HEK293T (cell line): ENCODE measurements at places on chromosomes 16 and 17.

DNA sequence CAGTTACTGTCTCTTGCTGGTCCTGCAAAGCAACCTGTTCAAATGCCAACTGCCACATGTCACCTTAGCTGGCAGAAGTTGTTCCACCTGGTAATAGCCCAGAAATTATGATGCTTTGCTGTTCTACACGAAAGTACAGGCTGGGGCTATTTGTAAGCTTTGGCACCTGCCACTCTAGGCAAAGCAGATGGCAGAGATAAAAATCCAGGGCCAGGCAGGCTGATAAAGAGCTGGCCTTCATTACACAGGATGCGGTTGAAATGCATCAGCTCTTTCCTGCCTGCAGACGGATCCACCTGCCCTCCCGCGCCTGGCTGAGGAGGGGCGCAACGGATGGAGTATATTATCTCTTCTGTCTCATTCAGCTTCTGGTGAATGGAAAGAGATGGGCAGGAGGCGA is 29.3 kb upstream of the KDM8 start:
- no peak for DNase-seq

DNA sequence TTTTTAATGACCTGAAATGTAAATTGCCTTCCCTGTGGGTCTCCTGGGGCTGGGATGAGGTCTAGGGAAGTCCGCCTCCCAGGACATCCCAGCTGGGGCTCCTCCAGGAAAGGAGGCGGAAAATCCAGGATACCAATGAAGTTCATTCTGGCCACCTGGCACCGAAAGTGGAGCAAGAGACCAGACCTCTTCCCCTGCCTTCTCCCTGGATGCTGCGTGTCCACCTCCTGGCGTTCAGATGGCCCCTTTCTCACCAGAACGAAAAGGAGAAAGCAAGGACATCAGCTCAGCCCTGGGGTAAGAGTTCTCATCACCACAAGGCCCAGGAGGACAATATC is 20.4 kb downstream of the RBFOX3 start:
- DNase-seq: no peak

DNA sequence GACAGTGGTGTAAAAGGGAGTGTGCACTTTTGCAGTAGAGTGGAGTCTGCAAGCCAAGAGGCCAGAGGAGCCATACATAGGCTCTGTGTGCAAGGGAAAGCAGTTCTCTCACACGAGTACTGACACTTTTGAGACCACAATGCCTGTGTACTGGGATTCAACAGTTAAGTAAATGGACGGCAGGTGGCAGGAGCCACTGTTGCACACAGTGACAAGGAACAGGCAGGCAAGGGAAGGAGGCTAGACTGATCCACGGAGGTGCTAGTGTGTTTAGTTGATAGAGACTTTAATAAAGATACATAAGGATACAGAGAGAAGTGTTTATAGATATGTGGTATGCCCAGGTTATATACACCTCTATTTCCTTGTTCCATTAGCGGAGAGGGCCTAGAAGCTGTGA is 67.0 kb downstream of the MPRIP start:
- DNase-seq: no peak

- DNase-seq: no peak
Measured at GRCh38 chr17:1755252-1755826, 6.5 kb upstream of the SERPINF1 start.

DNA sequence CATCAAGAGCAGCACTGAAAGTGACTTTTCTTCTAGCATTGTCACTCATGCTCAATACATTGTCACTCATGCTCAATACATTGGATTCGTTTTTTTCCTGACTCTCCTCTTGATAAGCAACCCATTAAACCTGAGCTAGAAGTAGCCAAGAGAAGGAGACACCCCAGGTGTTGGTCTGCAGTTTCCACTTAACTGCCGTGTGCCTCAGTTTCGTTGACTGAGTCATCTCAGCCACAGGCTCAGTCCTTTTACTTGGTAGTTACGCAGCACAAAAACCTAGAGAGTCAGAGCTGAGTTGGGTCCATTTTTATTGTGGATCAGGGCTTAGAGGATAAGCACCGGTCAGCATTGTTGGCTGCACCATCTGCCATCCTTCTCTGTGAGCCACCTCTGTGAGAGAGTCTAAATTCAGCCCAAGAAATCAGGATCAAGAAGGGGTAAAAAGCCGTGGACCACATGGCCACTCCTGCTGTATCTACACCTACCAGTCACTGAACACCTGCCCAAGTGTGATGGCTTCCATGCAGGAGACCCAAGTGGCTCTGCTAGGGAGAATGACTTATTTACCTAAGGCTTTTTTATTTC is 11.3 kb downstream of the GINS2 start:
- no peak for DNase-seq

DNA sequence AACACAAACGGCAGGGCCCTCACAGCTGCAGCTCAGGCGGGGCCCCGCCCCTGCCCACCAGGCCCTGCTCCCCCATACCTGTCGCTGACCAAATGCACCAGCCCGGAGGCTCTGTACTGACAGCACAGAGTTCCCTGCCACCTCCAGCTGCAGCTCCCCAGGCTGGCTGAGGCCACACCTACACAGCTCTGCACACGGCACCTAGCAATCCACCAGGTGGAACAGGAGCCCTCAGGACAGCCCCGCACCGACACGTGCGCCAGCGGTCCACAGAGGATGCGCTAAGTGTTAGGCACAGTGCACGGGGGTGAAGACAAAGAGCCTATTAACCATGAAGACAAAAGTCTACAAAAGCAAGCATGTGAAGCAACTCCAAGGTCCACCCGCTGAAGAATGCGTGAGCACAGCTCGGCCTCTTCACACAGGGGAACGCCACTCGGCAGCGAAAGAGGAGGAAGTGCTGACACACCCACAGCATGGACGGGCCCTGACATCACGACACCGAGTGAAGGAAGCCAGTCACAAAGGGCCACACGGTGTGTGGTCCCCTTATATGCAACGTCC is 5.4 kb downstream of the ZCCHC14 start:
- DNase-seq: no peak

GRCh38 chr16:17321824-17322223 is 148.9 kb downstream of the XYLT1 start:
- DNase-seq: no peak

DNA sequence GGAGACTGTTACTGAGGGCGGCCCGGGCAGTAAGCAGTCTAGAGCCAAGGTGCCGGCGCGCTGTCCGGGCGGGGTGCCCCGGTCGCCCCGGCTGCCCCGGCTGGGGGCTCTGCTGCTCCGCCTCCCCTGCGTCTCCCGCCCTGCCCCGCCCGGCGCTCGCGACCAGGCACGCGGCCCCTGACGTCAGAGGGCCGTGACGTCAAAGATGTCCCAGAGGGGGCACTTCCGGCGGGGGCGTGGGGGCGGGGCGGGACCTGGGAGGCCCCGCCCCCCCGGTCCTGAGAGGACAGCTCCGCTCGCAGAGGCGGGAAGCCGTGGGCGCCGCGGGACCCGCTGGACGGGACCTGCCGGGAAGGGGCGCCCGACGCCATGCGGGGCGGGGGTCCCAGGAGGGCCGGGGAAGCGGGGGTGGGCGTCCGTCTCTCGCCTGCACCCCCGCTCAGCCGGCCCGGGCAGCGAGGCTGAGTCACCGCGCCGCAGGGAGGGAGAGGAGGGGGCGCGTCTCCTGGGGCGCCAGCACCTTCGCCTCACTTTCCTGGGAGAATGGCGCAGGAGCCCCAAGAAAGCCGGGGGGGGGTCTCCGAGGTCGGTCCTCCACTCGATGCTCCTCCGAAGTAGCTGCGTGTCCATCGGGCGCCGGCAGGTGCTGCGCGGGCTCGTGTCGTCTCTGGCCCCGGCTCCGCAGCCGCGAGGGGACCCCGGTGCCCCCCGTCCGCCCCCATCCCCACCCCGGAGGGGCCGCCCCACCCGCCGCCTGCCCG is 4.4 kb upstream of the HIC1 start:
- peak; percentile 67 for DNase-seq

- DNase-seq: peak; percentile 43
Measured at GRCh38 chr17:78185981-78186691, 716 bp downstream of the TK1 start.
